GM23338 (cell line): ENCODE measurements at places on chromosomes 4 and X. TPM values are rescaled to one million over a fixed set of nuclear protein-coding genes. Genes with fewer than 3 reads are reported as not detected.

GRCh38 chr4:153427363-153428071, 38.6 kb upstream of the TMEM131L start:
- no peak for DNase-seq

GRCh38 chr4:41878170-41878969, 56.9 kb upstream of the TMEM33 start:
- peak; percentile 51 for DNase-seq

GRCh38 chr4:3233391-3234071, 15.4 kb upstream of the MSANTD1 start:
- DNase-seq: peak; percentile 30

- DNase-seq: no peak
Measured at GRCh38 chr4:53101191-53101581, 239.1 kb downstream of the RASL11B start.

DNA sequence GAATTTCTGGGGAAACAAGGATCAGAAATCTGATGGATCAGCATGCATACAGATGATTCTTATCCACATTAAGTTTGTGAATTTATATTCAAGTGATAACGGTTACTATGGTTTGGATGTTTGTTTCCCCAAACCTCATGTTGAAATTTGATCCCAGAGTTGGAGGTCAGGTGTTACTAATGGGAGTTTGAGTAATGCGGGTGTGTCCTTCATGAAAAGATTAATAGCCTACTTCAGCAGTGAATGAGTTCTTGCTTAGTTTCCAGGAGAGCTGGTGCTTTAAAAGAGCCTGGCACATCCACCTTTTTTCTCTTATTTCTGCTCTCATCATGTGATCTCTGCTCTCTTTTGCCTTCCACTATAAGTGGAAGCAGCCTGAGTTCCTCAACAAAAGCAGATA, 712.4 kb downstream of the IL1RAPL1 start:
- no peak for DNase-seq

DNA sequence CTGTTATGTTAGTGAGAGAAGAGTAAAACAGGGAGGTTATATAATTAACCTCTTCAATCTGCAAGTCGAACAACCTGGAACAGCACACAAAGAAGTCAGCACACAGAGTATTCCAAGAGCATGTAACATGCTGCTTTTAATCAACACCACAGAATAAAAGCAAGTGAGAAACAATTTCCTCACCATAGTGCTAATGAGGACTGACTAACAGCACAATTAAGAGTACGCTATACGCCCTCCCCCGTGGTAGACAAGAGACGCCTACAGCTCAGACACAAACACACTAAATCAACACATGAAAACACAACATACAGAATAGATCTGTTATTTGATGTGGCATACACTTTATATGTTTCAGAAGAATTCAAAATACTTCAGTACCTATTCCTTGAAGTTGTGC, 103.0 kb downstream of the PPP3CA start:
- no peak for DNase-seq

STAG2 gene
- 68.8 and 80.0 TPM in 2 replicates for polyA plus RNA-seq

CENPVL2 gene
- polyA plus RNA-seq: 2.3 and 2.9 TPM in 2 replicates

RTL5 gene
- polyA plus RNA-seq: 0.31 and 0.52 TPM in 2 replicates

ANK2 gene
- polyA plus RNA-seq: 7.3 and 7.7 TPM in 2 replicates
